ENCODE measurements at places on chromosomes 16 and 17.
A peak's percentile ranks its signal among the peaks of the same experiment; 100 is the strongest.

- DNase-seq: no peak
These were observed 77.8 kb upstream of the HS3ST4 start for GRCh38 chr16:25613931-25614330.

DNA sequence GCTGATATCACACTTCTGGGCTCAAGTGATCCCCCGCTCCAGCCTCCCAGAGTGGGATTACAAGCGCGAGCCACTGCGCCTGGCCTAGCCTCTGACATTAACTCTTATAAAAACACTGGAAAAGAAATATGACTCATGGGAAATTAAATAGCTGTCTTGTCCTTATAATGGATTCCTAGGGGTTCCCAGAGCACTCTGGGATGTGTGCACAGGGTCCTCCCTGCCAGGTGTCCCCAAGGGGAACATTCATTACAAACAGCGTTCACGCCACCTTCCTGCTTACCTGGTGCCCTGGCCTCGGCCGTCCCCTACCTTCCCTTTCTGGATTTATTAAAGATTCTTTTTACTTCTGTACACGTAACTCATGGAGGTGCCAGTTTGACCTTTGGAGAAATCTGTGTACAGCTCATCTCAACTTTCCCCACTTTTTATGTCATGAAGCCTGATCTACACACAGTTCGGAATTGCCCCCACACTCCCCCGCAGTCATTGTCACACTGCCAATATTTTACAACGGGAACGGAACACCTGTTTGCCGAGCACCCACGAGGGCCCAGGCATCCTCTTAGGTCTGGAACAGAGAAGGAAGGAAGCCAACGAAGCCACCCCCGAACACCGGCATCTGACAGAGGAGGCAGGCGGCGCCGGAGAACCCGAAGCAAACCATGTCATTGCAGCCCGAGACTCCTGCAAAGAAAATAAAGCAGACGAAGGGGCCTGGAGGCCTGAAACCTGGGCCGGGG is 39.7 kb upstream of the MEAK7 start:
- no peak for DNase-seq

- no peak for DNase-seq
These were observed 56.7 kb upstream of the NOG start for GRCh38 chr17:56536766-56537165.

DNA sequence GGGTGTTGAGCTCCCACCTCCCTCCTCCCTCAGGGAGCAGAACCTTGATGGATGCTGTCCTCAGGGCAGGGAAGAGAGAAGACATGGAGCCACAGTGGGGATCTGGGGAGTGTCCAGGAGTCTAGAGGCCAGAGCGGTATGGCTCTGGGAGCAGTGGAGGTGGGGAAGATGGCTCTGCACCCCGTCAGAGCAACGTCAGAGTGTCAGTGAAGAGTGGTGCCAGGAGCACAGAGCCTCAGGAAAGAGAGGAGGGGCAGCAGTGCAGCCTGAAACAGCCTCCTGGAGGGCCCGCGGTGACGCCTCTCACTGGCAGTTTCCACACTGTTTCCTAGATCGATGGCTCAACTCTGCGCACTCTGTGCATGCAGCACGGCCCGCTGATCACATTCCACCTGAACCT is 23.2 kb upstream of the SLC5A11 start:
- DNase-seq: no peak

GRCh38 chr17:73156887-73157520 is 7.8 kb upstream of the SSTR2 start:
- DNase-seq: no peak

- DNase-seq: no peak
These were observed 1.9 kb downstream of the PMP22 start for GRCh38 chr17:15263206-15263579.

- no peak for DNase-seq
These were observed 5.6 kb downstream of the TP53I13 start for GRCh38 chr17:29573871-29574731.

DNA sequence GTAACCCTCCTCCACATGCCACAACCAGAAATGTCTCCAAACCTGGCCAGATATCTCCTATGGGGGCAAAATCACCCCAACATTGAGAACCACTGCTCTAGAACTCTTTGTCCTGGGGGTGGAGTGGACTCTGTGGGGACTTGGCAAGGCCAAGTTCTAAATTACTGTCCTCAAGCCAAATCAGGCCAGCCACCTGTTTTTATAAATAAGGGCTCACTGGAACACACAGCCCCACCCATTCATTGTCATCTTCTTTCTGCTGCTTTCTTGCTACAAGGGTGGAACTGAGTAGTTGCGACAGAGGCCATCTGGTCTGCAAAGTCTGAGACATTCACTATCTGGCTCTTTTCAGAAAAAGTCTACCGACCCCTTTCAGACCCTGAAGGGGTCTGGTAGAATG is 26.8 kb upstream of the TMEM220 start:
- no peak for DNase-seq

DNA sequence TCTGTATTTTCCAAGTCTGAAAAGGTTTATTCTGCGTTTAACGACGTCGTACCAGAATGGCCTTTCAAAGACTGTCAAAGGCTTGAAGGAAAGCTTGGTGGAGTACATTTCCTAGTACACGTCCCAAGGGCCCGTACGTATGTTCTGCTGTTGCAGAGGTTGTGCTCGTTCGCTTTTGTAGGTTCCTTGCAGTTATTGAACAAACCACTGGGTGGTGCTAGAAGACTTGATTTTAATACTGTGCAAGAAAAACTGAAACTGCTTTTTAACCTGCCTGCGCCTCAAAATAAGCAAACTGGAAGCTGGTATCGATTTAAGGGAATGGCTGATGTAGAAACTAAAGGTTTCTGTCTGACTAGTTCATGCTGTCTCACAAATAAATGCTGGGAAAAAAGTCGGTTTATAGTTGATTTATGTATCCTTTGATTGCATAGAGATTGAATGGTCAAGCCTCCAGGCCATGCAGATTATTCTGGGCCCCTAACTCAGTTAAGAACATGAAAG is 54.6 kb downstream of the USP10 start:
- DNase-seq: peak; percentile 74

- no peak for DNase-seq
These were observed 12.6 kb upstream of the UQCRC2 start for GRCh38 chr16:21940570-21940969.

DNA sequence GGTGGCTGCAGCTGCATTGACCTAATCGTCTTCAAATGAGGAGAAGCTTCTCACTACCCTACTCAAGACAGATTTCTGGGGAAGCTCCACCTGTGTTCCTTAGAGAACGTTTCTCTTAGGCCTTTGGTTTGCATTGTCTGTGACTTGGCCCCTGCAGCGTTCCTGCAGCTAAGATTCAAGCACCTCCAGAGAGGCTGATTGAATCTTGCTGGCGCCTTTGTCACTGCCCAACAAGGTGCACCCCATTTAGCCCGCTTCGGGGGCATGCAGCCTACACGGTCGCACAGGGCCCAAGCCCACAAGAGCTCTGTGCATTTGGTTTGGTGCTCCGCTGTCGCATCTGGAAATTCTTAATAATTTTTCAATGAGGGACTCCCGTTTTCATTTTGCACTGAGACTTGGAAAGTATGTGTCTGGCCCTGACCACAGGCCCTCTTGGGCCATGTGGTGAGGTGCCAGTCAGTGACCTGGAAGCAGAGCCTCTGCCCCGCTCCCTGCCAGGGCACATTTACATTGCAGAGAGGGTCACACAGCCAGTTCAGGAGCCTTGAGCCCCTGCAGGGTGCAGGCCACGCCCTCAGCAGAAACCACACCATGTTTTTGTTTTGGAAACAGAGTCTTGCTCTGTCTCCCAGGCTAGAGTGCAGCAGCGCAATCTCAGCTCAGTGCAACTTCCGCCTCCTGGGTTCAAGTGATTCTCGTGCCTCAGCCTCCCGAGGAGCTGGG is 51.1 kb upstream of the CACNG5 start:
- no peak for DNase-seq

DNA sequence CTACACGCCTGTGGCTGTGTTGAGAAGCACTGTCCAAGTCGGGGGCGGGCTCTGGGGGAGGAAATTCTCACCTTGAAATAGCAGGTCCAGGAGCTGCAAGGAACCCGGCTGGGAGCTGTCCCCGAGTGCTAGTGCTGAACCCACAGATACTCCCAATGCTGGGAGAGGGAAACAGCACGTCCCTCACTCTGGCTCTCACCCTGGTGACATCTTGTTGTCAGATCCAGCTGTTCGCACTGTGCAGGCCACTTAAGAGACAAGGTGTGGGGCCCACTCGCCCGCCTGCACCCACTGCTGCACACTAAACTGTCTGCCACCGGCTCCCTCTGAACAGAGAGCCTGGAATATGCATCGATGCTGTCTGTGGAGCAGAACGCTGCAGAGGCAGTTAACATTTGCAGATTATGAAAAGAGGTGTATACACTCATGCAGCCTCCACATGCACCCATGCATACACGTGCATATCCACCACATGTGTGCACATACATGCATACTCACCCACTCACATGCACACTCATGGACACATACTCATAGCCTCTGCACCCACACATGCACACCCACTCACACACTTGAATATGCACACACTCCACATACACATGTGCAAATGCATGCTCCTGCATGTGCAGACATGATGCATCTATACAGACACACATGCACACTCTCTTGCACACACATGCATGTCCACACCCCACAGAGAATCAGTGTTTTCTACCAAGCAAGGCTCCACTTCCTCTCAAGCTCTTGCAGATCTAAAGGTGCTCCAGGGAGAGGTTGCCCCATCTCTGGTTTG is 42.0 kb downstream of the MGAT5B start:
- DNase-seq: peak; percentile 69

GRCh38 chr17:48907713-48908046 is 527 bp upstream of the UBE2Z start:
- DNase-seq: peak; percentile 57

DNA sequence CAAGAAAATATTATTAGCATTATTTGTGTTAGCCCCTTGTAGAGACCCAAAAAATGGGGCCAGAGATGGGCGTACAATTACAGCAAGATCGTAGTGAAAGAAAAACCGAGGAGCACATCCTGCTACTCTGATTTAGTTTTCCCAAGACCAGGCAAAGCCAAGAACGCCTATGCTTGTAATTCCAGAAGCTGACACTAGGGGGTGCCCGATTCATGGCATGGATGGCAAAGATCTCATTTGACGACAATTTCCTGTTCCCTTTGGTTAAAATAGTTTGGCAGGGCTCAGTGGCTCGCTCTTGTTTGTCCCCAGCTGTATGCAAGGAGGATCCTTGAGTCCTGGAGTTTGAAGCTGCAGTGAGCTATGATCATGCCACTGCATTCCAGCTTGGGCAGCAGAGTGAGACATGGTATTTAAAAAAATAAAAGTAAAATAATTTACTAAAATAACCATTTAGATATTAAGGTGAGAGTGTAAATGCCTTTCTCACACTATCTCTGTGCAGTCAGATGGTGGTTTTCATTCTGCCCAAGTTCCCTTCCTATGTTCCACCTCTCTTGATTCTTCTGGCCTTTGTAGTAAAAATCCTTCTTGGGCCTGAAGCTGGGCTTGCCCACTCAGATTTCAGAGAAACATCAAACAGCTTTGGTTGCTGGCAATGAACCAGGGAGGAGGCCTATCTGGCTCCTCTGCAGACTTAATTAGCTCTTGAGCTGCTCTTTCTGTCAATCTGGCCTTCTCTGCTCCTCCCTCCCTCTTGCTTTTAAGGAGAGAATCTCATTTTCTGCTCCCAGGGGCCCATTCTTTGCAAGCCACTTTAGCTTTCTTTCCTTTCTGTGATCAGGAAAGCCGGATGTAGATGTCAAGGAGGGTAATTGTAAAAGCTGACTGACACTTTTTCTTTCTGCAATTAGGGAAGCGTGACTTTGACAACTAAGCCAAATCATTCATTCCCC is 31.2 kb downstream of the TMEM238L start:
- DNase-seq: no peak

All from GM13976 (cell line).